ENCODE measurements at places on chromosomes 3 and 15.

GRCh38 chr3:16092923-16093322 is 81.6 kb upstream of the GALNT15 start:
- no peak for DNase-seq

DNA sequence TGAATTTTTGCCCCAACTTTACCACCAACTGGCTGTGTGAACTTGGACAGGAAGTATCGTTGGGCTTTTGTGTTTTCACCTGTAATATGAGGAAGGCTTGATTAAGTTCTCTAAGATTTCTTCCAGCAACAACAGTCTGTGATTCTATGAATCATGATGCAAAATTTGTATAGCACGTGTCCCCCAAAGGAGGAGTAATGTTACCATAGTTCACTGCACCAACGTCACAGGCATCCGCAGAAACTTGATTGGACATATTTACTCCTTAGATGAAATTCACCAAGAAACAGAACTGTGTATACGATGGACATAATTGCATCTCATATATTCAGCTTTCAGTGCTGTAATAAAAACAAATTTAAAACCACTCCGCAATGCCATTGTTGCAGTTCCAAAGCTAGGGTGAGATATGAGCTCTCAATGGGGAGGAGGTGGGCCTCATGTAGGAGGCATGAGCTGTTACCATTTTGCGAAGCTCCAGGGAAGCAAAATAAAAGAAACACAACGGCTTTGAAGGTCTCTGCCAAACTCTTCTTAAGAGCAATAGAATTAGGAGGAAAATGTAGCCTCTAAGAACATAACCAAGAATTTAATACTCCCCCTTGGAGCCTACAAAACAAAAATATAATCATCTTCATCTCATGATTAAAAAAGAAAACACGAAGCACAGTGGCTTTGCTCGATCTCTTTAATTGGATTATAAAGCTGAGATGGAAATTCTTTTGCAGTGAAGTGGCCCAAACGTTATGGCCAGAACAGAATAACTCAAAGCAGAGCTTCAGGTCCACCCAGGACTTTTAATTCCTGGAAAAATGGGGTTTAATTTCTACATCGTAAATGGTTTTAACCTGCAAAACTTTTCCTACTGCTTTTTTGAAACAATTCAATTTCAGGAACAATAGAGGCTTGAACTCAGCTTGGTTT is 80.7 kb downstream of the CHST2 start:
- no peak for DNase-seq

DNA sequence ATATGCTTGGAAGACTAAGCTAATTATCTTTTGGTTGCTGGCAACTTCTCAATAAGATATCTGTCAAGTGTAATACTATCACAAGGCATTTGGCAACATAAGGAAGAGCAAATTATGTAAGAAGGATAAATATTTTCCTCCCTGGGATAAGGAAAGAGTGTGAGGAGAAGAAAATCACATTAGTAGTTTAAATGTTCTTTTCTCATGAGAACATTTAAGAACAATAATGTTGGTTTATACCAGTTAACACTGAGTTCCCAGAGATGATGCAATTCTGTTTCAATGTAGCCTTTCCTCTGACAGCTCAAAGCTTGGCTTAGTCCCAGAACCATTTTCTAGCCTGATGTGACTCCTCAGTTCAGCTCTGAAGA is 66.1 kb upstream of the NPHP3 start:
- DNase-seq, result peak; percentile 67

DNA sequence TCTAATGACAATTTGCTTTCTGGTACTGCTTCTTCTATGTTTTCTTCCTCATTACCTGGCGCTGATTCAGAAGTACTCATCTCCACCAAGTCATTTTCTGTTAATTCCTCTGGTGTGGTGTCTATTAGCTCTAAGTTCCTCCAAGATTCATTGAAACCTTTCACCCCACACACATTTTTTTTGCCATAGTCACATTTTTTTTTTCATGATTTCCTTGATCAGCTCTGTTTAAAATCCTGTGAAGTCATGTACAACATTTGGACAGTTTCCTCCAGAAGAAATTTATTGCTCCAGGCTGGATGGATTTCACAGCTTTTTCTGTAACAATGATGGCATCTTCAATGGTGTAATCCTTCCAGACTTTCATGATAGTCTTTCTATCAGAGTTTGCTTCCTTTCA is 243.2 kb upstream of the VEPH1 start:
- DNase-seq, result no peak

- no peak for DNase-seq
Observed at GRCh38 chr3:51605938-51606337, 65.1 kb upstream of the TEX264 start.

DNA sequence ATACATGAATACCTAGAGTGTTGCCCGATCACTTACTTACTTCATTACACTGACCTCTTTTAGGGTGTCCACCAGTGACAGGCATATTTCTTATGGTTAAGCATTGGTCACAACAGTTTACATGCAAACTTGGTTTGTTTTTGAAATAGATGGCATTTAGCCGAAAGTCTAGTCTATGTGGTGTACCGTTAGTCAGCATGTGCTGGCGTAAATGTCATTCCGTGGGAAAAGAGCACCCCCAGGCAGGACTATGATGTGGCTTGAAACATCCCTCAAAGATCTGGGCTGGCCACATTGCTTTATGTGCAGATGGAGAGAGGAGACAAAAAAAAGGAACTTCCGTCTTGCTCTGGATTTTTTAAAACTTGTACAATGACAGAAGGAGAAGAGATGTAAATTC is 357.0 kb upstream of the ICE2 start:
- no peak for DNase-seq

- peak; percentile 58 for DNase-seq
Observed at GRCh38 chr3:190575437-190576185, 61.7 kb downstream of the IL1RAP start.

DNA sequence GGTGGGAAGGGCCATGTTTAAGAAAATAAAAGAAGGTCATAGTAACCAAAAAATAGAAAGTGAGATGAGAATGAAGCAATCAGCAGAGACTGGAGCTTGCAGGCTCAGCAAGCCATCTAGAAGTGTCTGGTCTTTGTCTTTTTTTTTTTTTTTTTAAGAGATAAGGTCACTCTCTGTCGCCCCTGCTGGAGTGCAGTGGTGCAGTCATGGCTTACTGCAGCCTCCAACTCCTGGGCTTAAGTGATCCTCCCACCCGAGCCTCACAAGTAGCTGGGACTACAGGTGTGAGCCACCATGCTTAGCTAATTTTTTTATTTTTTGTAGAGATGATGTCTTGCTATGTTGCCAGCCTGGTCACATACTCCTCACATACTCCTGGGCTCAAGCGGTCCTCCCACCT is 36.2 kb downstream of the GXYLT2 start:
- no peak for DNase-seq

GRCh38 chr15:74042603-74043424 is 39.5 kb downstream of the GOLGA6A start:
- DNase-seq, result no peak

- DNase-seq, result no peak
Observed at GRCh38 chr3:43857361-43858293, 166.9 kb downstream of the ABHD5 start.

DNA sequence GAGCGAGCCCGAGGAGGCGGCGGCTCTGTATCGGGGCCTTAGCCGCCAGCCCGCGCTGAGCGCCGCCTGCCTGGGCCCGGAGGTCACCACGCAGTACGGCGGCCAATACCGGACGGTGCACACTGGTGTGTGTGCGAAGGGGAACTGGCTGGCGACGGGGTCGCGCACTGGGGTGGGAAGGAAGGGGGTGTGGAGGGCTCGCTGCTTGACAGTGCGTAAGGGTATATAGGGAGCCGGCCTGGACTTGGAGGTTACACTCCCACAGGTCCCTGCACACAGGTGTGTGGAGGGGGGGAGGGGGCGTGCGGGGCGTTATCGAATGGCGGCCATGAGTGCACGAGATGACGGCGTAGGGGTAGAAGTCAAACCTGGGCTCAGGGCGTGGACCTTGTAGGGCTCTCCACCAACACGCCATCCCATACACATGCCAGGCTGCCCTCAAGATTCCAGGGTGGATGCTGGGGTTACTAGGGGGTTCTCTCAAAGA is 389 bp downstream of the APEH start:
- DNase-seq, result no peak

DNA sequence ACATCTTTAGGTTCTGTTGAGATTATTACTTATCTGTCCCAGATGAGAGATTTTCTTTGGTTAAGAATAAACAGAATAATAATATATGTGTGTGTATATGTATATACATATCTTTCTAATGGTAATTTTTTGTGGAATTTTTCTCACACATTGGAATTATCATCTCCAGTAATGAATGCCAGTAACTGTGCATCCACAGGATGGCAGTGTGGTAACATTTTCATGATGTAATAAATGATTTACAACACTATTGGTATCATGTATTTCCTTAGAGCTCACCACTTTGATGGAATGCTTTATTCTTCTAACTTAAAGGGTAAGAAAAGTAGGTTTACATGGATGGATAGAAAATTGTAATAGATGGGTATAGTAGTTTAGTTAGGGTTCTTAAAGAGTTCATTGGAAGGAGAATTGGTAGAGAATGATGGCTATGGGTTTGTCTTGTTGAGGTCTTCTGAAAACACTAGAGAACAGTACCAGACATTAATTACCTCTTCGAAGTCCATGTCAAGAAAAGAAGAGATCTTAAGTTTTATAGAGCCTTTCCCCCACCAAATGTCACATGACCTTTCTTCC is 78.1 kb downstream of the STT3B start:
- peak; percentile 18 for DNase-seq

DNA sequence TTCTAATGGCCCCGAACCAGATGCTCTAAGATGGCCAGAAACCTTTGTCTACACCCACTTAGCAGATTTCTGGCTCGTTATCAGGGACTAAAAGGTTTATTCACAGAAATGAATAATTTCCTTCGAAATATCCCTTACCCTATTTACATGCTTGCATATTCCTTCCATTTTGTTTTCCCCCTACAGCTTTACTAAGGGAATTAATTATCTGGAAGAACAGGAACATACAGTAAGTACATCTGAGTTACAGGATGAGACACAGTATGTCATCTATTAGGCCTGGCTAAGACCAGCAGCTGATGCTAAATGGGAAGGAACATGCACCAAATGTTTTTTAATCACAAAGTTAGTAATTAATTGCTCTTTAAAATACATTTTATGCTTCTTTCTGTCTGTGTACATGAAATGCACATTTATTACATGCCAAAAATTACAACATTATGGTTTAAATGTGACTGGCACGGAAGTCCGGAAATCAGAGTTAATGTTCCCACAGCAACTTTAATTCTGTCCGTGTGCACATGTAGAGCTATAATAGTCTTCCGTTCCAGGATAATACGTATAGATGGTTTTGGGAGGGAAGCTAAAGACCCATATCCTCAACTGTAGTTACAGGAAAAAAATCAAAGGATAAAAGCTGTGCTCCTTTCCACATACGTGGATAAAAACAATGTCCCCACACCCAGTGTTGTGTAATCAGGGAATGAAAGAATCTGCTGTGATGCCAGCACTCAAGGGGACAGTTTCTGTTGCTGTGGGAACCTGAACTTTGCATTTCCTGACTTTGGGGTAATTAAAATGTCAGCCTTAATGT is 82.0 kb downstream of the TIGIT start:
- no peak for DNase-seq

DNA sequence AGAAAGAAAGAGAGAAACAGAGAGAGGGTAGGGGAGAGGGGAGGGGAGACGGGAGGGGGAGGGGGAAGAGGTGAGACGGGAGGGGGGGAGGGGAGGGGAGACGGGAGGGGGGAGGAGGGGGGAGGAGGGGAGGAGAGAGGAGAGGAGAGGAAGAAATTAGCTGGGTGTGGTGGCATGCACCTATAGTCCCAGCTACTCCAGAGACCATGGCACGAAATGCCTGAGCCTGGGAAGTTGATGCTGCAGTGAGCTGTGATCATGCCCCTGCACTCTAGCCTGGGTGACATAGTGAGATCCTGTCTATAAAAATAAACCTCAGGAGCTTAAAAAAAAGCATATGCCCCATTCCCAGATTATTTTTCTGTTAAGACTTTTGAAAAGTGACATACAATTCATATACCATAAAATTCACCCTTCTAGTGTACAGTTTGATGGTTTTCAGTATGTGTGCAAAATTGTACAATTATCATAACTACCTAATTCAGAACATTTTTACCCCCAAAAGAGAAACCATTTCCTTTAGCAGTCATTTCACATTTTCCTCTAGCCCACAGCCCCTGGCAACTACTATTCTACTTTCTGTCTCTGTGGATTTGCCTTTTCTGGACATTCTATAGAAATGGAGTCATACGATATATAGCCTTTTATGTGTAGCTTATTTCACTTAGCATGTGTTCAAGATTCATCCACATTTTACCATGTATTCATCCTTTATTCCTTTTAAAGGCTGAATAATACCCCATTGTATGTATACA is 699.6 kb downstream of the FHIT start:
- DNase-seq, result no peak

GRCh38 chr15:56058986-56059385 is 65.6 kb upstream of the NEDD4 start:
- no peak for DNase-seq

- DNase-seq, result no peak
Observed at GRCh38 chr3:48993834-48994233, 3.8 kb downstream of the P4HTM start.

- DNase-seq, result no peak
Observed at GRCh38 chr3:132164469-132165092, 129.8 kb upstream of the CPNE4 start.

DNA sequence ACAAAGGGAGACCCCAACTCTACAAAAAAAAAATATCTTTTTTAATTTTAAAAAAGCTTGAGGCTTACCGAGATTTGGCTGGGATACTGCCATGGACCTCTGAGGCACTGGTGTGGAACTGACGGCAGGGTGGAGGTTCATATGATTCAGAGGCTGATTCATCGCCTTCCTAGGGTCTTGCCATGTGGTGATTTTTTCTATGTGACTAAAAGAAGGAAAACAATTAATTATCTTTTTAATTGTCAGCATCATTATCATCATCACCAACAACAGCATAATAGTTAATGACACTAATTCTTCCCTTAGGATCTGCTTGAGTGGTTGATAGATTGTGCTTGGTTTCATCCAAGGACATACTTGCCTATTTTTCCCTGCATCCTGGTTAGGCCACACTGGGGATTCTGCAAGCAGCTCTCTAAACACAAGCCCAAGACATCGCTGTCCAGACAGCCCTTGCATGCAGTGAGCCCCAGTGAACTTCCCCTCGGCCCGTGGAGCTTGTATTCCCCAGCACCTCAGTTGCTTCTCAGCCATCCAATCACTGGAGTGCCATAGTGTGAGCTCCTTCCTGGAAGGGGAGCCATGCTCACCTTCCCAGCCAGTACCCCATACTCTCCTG is 84.9 kb downstream of the WWTR1 start:
- DNase-seq, result no peak

- DNase-seq, result no peak
Observed at GRCh38 chr15:42286445-42287029, 13.3 kb upstream of the TMEM87A start.

- no peak for DNase-seq
Observed at GRCh38 chr15:39512643-39513042, 68.2 kb upstream of the THBS1 start.

GRCh38 chr3:160566499-160566898 is 1.1 kb upstream of the KPNA4 start:
- no peak for DNase-seq

DNA sequence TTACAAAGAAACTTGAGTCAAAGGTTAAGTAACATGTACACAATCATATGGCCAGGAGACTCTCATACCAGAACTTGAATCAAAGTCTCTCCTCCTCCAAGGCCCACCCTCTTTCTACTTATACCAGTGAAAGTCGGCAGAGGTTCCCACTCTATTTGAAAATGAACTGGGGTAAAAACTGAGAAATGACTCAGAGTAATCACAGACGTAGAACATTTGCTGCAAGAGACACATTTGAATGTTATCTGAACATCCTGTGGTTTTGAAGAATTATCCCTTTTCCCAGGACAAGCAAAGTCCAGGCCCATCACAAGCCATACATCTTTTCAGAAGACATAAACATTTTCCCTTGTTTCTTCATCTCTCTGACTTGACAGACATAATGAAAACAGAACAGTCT is 55.8 kb downstream of the SHOX2 start:
- DNase-seq, result no peak

All from pons (tissue), 1 donor.